ENCODE measurements at places on chromosomes 16 and 17.
A peak's percentile ranks its signal among the peaks of the same experiment; 100 is the strongest.

GRCh38 chr17:10121971-10122707 lies 76.3 kb downstream of the GAS7 start:
- DNase-seq = peak; percentile 39

DNA sequence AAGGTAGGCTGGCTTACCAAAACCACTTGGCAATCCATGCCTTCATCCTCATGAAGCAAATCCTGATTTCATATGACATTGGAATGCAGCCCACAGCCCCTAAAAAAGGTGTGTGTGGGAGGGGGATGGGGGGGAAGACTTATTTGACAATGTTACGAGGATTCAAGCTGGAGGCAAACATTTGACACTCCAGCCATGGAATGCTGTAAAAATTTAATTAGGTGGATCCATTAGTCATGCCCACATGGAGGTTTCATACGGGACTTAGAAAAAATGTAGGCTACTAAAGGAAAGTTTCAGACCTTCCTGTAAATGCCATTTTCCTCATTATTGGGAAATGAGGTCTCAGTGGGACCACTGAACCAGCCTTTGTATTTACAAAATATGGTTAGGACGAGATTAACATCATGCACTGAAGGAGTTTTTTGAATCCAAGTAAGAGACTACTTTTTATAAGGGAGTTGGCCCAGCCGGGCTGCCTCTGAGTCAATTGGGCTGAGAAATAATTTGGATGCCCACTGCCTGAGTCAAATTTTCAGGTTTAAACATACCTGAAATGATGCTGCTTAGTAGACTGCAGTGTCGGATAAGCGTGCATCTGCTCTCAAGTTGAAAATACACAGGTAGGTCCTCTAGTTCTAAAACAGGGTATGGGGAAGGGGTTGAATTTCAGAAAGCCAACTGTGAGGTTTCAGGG lies 44.6 kb upstream of the MAF start:
- DNase-seq = no peak

GRCh38 chr17:78789149-78789662 lies 7.1 kb upstream of the CYTH1 start:
- no peak for DNase-seq

GRCh38 chr17:33436321-33436720 lies 143.2 kb upstream of the ASIC2 start:
- peak; percentile 37 for DNase-seq

GRCh38 chr16:70476272-70477020 lies 22.1 kb downstream of the FCSK start:
- peak; percentile 77 for DNase-seq

GRCh38 chr17:74212913-74213791 lies at the start of gene TTYH2:
Gene TTYH2, plus strand, starts transcription at chr17:74213571. Its CDS starts 17 bp downstream, at chr17:74213588.
- DNase-seq = peak; percentile 82

DNA sequence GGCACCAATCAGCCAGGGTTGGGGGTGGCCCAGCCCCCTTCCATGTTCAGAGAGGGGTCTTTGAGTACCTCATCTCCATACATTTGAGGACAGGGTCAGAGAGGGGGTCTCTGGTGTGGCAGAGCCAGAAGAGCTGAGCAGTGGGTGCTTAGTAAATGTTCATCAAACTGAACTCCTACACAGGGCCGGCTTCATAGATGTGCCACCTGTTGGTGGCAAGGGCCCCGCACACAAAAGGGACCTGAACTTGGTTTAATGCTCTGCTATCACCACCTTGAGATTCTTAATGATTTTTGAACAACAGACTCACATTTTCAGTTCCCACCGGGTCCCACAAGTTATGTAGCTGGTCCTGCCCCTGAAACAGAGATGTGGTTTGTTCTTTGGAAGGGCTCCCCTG lies 9.0 kb upstream of the C1QL1 start:
- DNase-seq = no peak

DNA sequence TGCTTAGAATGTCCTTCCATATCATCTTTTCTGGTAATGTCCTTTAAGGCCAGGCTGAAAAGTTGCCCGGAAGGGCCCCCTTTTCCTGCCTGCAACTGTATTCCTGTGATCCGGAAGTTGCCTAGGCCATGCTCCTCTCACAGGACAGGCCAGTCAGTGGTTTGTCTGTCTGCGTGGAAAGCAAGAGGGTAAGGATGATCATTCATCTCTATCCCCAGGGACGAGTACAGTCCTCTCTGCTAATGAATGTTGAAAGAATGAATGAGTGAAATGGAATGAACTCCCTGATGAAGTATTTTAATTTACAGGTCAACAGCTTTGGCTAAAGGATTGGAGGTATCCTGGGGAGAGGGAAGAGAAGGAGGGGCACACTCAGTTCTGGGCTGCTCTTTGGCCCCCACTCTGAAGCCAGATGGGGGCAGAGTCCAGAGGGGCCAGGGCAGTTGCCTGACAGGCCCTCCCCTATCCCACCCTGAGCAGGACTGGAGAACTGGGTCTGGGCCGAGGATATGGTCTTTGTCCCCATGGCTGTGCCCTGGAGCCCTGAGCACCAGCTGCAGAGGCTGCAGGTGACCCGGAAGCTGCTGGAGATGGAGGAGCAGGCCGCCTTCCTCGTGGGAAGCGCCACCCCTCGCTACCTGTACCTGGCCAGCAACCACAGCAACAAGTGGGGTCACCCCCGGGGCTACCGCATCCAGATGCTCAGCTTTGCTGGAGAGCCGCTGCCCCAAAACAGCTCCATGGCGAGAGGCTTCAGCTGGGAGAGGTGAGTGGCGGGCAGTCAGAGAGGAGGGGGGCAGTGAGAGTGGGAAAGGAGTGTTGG lies 3.2 kb downstream of the AOC3 start:
- DNase-seq = no peak

DNA sequence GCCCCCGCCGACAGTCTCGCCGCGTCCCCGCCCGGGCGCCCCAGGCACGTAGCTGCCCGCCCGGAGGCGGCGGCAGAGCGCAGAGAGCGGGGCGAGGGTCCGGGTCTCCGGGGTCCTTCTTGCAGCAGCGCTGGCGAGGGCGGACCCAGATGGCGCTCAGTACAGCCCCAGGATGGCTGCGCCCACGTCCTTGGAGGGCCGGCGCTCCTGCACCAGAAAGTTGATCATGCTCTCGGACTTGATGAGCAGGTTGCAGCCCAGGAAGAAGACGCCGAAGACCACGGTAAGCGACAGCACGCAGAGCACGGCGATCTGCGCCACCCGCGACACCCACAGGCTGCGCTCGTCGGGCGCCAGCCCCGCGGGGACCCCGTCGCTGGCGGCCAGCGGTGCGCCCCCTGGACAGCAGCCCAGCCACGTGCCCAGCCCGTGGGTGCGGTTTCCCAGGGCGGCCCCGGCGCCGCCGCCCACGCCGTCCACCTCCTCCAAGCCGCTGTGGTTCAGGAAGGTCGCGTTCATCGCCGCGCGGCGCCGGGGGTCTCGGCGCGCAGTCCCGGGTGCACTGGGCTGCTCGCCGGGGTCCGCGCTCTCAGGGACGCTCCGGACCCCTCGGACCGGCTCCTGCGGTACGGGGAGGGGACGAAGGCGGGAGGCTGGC lies 435 bp downstream of the RPRML start:
- DNase-seq = no peak

DNA sequence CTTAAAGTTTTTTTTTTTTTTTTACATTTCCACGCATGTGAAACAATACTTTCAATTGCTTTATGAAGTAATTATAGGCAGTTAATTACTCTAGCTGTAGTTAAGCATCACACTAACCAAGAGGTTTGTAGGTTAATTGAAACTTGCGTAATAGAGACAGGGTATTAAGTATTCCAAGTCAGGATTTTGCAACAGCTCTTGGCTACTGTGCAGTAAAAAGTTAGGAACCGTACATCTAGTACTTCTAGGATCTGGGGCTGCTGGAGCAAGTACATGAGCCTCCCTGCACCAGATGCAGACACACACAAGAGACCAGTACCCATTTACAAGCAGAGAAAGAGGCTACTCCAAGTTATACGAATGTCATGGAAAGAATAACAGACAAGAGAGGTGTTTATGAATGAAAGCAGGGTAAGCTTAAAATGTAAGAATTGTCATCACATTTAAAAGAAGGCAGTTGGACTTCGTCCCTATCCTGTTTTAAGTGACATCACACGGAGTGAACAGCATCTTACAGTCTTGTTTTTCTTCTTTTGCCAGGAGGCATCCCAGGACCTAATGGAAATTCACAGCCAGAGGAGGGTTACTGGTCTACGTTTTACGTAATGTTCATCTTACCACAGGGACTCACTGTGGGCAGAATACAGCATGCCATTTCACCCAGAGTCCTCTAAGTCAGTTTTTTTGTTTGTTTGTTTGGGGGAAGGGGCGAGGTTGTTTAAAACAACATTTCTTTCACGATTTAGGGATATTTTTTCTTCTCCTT lies 379.6 kb upstream of the PSMD7 start:
- peak; percentile 3 for DNase-seq

DNA sequence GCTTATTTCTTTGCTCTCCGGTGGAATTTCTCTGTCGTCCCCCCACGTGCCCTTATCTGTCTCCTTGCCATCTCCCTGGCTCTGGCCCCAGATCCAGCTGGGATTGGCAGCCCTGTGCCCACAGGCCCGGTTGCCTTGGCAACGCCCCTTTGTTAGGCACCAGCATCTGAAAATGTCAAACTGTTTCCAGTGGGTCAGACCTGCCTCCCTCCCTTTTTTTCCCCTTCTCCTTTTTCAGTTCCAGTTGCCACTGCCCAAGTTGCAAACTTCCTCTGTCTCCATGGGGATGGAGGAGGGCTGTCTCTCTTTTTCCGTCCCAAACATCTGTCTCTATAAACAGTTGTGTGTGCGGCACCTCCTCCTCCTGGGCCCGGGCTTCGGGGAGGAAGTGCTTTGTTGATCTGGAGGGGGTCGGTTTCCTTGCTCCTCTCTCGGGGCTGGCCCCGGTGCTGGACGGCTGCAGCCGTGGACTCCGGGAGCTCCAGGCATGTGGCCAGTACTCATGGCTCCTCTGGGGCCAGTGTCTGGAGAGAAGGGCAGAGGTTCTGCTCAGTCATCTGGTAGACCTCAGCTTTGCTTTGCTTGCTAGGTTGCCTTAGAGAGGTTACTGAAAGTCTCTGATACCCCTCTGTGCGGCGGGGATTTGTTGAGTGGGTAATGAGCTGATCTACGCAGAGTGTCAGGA lies 35.3 kb downstream of the SOCS3 start:
- peak; percentile 91 for DNase-seq

- no peak for DNase-seq
These were observed 81.8 kb downstream of the CPPED1 start for GRCh38 chr16:12721841-12722421.

- DNase-seq = no peak
These were observed 27.7 kb upstream of the CHMP6 start for GRCh38 chr17:80963812-80964543.

- no peak for DNase-seq
These were observed 14.5 kb upstream of the LDHD start for GRCh38 chr16:75131081-75131480.

DNA sequence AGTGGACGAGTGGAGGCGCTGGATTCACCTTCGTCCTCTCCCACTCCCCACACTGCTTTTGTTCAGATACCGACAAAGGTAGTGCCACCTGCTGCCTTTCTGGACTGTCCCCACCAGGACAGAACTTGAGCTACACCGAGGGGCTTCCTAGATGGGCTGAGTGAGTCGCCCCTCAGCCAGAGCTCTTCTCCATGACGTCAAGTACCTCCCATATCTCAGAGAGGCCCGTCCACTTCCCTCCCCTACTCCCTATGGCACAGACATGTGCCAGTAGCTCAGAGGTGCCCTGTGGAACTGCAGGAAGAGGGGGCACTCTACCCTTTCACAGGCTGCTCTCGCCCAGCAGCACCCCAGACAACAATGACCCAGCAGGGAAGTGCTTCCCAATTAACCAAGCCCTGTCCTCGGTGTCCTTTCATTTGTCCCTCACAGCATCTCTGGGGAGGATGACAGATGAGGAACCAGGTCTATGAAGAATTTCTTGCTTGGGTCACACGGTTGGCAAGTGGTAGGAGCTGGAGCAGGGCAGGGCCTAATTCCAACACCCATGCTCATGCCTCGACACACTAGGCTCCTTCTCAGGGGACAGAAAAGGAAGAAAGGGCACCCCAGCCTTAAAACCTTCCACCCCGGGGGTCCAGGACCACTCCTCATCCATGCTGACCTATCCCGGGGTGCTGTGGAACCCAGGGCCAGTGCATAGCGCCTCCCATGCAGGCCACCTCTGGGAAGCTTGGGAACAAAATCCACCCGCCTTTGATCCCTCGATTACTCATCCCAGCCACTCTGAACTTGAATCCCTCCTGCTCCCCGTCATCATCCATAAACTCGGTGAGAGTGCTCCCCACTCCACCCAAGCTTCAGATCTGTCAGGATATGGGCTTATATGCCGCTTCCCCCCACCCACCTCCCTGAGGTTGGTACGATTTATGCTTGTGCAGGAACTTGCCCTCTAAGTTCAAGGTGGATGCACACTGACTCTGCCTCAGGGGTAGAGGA lies 51.7 kb downstream of the WNT3 start:
- no peak for DNase-seq

DNA sequence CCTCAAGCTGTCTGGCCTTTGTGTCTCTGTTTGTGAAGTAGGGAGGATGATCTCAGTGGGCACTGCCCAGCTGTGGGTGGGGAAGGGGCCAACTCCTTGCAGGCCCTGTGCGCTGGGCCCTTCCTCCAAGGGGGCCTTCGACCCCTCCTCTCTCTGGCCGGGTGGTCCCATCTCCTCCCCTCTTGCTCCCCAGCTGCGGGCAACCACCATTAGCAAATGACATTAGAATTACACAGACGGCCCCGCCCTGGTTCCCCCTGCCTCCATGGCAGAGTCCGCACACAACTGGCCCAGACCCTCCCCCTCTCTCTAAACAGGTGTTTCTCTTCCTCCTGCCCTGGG lies 2.5 kb upstream of the SLC6A4 start:
- DNase-seq = no peak

- no peak for DNase-seq
These were observed 4.4 kb downstream of the RTN4RL1 start for GRCh38 chr17:2020721-2021120.

- no peak for DNase-seq
These were observed 30.6 kb downstream of the CRAMP1 start for GRCh38 chr16:1642753-1643152.

DNA sequence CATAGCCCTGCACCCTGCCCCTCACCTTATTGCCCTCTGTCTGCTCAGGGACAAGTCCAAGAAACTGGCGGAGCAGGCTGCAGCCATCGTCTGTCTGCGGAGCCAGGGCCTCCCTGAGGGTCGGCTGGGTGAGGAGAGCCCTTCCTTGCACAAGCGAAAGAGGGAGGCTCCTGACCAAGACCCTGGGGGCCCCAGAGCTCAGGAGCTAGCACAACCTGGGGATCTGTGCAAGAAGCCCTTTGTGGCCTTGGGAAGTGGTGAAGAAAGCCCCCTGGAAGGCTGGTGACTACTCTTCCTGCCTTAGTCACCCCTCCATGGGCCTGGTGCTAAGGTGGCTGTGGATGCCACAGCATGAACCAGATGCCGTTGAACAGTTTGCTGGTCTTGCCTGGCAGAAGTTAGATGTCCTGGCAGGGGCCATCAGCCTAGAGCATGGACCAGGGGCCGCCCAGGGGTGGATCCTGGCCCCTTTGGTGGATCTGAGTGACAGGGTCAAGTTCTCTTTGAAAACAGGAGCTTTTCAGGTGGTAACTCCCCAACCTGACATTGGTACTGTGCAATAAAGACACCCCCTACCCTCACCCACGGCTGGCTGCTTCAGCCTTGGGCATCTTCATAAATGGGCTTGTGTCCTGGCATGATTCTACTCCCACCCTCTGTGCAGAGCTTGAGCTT lies 6.3 kb upstream of the NFATC3 start:
- no peak for DNase-seq

- DNase-seq = no peak
These were observed 5.2 kb upstream of the CCL13 start for GRCh38 chr17:34351096-34351495.

All from AG10803 (cell line).